Adipocyte (in vitro differentiated cells): ENCODE measurements at places on chromosomes 16 and 17.

GRCh38 chr17:73203788-73204479 lies 11.1 kb downstream of the COG1 start:
- no peak for DNase-seq

GRCh38 chr17:11739848-11740247 lies 141.6 kb downstream of the DNAH9 start:
- no peak for DNase-seq

GRCh38 chr17:49439305-49439672 lies 24.6 kb upstream of the PHB1 start:
- no peak for DNase-seq

- no peak for DNase-seq
These were observed 3.9 kb downstream of the CNGB1 start for GRCh38 chr16:57966986-57967385.

GRCh38 chr16:55478827-55479429 lies at the start of gene MMP2:
Gene MMP2, plus strand, starts transcription at chr16:55479198. Its CDS starts 282 bp downstream, at chr16:55479480.
- peak; percentile 86 for DNase-seq

DNA sequence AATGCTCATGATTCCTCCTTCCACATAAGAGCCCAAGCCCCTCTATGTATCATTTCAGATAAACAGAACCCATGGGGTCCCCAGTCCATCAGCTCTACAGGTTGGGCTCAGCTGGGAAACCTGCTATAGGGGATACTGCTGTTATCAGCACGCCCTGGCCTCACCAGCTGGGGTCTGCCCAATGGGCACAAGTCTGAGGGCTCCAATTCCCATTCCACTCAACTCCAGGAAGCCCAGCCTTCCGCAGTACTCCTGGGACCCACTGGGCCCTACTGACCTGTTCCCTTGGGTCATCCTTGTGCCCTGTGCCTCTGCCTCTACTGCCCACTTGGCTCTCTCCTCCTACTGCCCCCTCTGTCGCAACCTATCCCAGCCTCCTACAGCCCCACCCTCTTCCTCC lies 16.2 kb upstream of the XYLT2 start:
- no peak for DNase-seq

- no peak for DNase-seq
These were observed 734.2 kb upstream of the KIF2B start for GRCh38 chr17:53088481-53088880.

GRCh38 chr17:55433029-55433628 lies 11.5 kb upstream of the MMD start:
- DNase-seq, result peak; percentile 23

DNA sequence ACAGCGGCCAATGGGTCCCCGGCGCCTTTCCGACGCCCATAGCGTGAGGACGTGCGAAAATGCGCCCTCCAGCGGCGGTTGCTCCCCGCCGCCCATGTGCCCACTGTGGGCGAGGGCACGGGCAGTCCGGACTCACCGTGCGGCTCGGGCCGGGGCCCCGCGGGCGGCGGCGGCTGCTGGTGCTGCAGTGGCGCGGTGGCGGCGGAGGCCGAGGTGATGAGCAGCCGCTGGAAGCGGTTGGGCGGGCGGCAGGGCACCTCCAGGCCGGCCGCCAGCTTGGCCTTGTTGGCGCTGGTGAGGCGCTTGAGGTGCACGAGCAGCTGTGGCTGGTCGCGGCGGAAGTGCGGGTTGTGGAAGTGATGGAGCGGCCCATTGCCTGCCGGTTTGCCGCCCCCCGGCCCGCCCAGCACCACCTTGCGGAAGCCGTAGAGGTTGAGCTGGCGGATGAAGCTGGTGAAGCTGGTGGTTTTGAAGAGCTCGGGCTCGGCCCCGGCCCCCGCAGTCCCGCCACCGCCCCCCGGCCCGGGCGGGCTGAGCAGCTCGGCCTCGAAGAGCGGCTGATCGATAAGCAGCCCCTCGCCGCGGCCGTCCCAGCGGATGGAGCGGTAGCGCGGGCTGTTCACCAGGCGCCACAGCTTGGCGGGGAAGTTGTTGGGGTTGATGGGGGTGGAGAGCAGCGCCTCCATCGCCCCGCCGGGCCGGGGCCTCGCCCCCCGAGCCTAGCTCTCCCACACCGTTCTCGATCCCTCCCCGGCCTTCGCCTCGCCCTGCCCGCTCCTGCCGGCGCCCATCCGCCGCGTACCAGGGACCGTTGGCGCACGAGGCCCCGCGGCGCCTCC lies at the start of gene HSF5:
TSS of gene HSF5 (minus strand) at position 820 of the 839 bp plus-strand sequence. CDS start at position 686, 134 bp downstream.
- DNase-seq, result no peak

GRCh38 chr17:2222901-2223616 lies 80.5 kb downstream of the SMG6 start:
- DNase-seq, result peak; percentile 55

GRCh38 chr16:72468582-72468981 lies 296.6 kb upstream of the PMFBP1 start:
- no peak for DNase-seq

- no peak for DNase-seq
These were observed 1.0 kb downstream of the HOXB2 start for GRCh38 chr17:48543854-48544348.
